COLO829 (cell line): ENCODE measurements at places on chromosomes 11 and 22.

GRCh38 chr11:65649656-65650546, 12.0 kb downstream of the SIPA1 start:
- DNase-seq = no peak

- DNase-seq = no peak
Measured at GRCh38 chr22:24441406-24442351, 14.3 kb downstream of the ADORA2A start.

- DNase-seq = no peak
Measured at GRCh38 chr11:16909359-16910035, 104.7 kb downstream of the PLEKHA7 start.

GRCh38 chr22:29523761-29524160, 29.8 kb downstream of the THOC5 start:
- DNase-seq = no peak

GRCh38 chr11:11027288-11027687, 169.4 kb upstream of the ZBED5 start:
- DNase-seq = no peak

DNA sequence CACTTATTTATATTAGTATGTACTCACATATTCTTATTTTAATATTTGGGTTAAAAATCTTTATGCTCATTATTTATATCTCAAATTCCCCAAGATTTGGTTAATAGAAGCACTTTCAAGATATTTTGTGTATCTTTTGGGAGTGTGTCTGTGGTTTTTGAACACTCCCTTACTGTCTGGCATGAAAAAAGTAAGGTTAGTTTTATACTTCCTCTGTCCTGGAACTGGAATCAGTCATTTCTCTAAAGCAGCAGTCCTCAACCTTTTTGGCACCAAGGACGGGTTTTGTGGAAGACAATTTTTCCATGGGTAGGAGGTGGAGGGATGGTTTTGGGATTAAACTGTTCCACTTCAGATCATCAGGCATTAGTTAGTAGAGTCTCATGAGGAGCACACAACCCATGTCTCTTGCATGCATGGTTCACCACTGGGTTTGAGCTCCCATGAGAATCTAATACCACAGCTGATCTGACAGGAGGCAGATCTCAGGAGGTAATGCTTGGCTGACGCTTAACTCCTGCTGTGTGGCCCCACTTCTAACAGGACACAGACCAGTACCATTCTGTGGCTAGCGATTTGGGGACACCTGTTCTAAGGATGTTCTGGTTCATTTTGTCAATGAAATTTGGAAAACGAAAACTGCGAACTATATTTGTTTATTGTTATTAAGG, 60.2 kb downstream of the CASP12 start:
- no peak for DNase-seq

- DNase-seq = no peak
Measured at GRCh38 chr11:134270250-134270714, 5.9 kb upstream of the GLB1L3 start.

GRCh38 chr22:27470169-27470772, 331.3 kb downstream of the MN1 start:
- no peak for DNase-seq

DNA sequence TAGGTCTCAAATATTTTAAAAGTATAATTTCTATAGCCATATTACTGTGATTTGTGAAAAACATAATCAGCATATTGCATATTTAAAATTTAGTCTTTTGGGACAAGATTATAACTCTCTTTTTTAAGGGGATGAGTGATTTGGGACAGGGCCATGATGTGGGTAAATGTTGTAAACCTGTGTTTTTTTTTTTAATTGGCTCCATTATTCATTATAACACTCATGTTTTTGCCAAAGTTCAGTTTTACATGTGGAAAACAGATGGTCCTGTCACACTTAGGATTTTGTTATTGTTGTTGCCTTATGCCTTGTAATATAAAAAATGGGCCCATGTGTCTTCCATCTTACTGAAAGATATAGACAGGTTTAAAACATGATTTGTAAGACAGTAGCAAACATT, 1413.5 kb upstream of the RAG2 start:
- no peak for DNase-seq

GRCh38 chr11:42773729-42774128, 538.1 kb upstream of the API5 start:
- DNase-seq = no peak

DNA sequence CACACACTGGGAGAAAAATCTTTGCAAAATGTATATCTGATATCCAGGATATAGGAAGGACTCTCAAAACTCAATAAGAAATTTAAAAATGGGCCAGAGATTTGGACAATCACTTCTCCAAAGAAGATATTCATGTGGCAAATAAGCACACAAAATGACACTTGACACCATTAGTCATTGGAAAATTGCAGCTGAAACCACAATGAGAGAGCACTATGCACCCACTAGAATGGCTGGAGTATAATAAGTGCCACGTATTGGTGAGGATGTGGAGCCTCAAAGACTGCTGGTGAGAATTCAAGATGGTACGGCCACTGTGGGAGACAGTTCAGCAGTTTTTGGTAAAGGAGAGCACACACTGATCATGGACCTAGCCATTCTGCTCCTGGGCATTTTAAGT, 12.8 kb upstream of the OSBPL5 start:
- DNase-seq = no peak

DNA sequence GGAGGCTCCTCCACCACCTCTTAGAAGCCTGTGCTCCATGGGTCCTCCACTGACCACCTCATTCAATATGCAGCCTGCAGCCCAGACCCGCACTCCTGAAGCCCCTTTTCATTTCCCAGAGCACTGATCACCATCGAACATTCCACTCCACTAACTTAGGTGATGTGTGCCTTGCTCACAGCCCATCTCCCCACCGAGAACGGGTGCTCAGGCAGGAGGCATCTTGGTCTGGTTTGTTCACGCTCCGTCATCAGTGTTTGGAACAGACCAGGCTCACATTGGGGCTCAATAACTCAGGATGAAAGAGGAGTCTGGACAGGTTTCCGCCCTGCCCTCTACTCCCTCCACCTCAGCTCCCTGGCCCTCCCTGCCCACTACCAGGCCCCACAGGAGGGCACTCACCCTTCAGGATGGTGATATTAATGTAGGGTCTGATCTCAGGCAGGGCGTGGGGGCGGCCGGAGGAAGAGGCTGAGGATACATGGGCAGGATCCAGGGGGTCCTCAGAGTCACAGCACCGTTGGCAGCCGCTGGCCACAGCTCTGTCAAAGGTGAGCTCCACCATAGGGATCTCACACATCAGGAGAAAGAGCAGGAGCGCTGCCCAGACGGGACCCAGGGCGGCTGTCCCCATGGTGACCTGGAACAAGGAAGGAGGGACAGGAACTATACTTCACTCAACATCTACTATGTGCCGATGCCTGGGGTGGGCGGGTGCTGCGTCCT, 3.1 kb downstream of the C1QTNF6 start:
- no peak for DNase-seq

GRCh38 chr11:108392353-108392752, 75.0 kb downstream of the C11orf65 start:
- DNase-seq = no peak

DNA sequence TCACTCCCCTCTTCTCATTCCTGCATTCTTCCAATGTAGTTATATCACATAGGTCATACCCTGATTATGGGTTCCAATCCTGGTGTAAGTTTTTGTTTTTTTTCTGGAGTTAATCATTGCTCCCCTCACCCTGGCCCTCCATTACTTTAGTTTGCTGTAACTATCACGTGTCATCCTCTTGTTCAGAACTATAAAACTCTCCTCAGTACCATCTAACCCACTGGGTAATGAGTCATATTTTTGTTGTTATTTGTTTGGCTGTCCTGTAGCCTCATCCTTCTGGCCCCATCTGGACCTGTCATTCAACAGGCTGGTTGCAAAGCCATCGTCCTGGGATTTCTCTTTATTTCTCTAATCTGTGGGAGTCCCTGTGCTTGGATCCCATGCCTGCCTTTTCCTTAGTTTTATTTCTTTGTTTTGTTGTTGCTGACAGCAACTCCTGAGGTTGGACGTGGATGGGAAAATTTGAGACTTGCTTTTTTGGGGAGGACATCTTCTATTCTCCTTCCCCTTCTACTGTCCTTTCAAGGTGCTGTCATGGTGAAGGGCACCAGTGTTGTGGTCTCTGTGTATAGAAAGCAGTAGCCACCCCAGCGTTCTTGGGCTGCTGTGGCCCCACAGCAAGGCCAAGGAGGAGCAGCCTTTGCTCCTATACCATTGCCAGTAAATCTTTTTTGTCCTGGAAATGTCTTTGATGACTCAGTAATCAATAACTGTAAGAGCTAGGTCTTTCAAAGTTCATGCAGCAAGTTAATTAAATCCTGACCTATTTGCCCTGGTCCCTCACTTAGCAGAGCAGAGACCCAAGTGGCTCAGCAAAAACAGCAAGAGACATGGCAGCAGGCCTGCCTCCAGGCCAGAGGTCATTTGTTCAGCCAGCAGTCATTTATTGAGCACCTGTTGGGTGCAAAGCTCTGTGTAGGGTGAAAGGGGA, 82.5 kb downstream of the C22orf31 start:
- DNase-seq = no peak

GRCh38 chr11:2267306-2267850, 3.0 kb downstream of the ASCL2 start:
- DNase-seq = no peak

- DNase-seq = no peak
Measured at GRCh38 chr11:75850787-75851186, 35.8 kb downstream of the UVRAG start.

- no peak for DNase-seq
Measured at GRCh38 chr22:47059701-47060161, 297.3 kb downstream of the TBC1D22A start.
